ENCODE measurements at places on chromosomes 3 and 15.

- peak; percentile 79 for DNase-seq
Measured at GRCh38 chr3:14425581-14426304, 23.3 kb downstream of the SLC6A6 start.

- peak; percentile 83 for DNase-seq
Measured at GRCh38 chr15:66963710-66964109, 101.7 kb upstream of the SMAD3 start.

DNA sequence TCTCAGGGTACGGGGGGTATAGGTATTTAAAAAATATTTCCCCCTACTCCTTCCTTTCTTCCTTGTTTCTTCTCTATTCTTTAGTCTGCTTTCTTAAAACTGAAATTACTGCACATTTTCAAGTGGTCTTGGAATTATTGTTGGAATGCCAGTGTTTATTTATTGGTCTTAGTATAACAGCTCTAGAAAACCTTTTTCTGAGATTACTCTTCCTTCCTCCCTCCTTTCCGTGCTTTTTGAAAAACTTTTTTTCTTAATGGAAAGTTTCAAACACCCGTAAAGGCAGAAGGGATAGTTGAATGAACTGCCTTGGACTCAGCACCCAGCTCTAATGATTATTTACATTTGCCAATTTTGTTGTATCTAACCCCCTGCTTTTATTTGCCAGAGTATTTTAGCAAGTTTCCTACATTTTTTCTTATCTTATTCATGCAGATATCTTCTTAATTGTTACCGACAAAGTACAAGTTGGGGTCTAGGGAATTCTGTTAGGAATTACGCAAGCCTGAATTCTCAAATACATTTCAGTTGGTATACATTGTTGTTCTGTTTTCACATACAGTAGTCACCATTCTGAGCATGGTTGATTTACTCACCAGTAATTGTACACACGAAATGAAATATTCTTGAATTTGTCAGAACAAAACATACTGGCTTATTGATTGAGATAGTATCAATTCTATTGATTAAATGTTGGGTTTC is 36.2 kb downstream of the KAT2B start:
- DNase-seq = no peak

- DNase-seq = no peak
Measured at GRCh38 chr15:78921517-78921916, 23.3 kb downstream of the CTSH start.

- no peak for DNase-seq
Measured at GRCh38 chr15:42150219-42150970, 6.0 kb downstream of the PLA2G4F start.

GRCh38 chr15:59256482-59256881 is 49.8 kb downstream of the LDHAL6B start:
- no peak for DNase-seq

DNA sequence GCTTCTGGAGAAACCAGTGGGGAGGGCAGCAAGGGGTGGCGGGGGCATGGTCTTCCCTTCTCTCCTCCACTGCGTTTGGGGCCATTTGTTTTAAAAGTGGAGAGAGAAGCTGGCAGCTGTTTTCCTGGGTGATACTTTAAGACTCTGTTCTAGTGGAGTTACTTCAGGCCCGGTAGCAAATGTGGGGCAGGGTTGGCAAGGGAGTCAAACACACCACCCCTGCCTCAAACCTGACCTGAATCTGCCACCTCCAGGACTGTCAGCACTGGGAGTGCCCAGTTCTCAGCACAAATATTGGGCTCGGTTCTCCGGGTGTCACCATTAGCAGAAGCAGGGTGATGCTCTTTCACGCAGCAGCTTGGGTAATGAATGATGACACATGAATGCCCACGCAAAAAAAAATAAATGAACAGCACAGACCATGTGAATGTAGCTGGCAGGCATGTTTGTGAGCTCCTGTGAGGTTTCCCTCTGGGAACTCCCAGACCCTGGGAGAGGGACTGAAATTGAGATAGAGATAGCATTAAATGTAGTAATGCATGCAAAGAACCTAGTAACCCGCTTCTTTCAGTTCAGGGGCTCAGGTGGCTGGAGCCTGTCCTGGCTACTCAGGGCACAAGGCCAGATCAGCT is 424.0 kb downstream of the MCTP2 start:
- no peak for DNase-seq

GRCh38 chr3:65028024-65028423 is 340.2 kb upstream of the ADAMTS9 start:
- DNase-seq = no peak

- peak; percentile 63 for DNase-seq
Measured at GRCh38 chr3:190811775-190812480, 50.6 kb downstream of the GMNC start.

GRCh38 chr15:60563539-60564404 is 84.8 kb upstream of the ICE2 start:
- DNase-seq = no peak

- no peak for DNase-seq
Measured at GRCh38 chr3:178778589-178778988, 242.4 kb downstream of the KCNMB2 start.

GRCh38 chr15:70539912-70540530 is 223.3 kb downstream of the UACA start:
- no peak for DNase-seq

- DNase-seq = no peak
Measured at GRCh38 chr3:32705232-32705631, 20.2 kb downstream of the CNOT10 start.

DNA sequence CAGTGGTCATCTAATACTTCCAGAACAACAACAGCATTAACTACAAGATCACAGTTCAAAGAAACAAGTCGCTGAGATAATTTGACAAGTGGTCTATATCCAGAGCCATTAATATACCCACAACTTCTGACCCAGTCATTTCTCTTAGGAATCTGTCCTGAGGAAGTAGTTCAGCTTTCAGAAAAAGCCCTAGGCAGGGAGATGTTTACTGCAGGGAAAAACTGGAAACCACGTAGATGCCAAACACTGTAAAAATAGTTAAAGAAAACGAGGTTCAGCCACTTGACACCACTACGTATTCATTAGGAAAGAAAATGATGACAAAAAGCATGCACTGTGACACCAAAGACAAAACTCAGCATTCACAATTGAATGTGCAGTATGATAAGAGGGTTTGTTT is 22.3 kb upstream of the CDCP1 start:
- DNase-seq = no peak

- DNase-seq = no peak
Measured at GRCh38 chr3:65377637-65378036, 661.1 kb downstream of the MAGI1 start.

DNA sequence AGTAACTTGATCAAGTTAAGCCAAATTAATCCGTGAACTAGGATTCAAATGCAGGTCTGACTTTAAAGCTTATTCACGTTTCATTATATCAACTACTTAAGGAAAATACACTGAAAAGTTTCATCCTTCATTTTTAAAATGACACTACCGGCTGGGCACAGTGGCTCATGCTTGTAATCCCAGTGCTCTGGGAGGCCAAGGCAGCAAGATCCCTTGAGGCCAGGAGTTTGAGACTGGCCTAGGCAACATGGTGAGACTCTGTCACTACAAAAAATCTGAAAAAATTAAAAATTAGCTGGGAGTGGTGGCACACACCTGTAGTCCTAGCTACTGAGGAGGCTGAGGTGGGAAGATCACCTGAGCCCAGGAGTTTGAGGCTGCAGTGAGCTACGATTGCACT is 3.7 kb downstream of the RUBCN start:
- no peak for DNase-seq

GRCh38 chr15:51160484-51160883 is 65.8 kb upstream of the TNFAIP8L3 start:
- no peak for DNase-seq

DNA sequence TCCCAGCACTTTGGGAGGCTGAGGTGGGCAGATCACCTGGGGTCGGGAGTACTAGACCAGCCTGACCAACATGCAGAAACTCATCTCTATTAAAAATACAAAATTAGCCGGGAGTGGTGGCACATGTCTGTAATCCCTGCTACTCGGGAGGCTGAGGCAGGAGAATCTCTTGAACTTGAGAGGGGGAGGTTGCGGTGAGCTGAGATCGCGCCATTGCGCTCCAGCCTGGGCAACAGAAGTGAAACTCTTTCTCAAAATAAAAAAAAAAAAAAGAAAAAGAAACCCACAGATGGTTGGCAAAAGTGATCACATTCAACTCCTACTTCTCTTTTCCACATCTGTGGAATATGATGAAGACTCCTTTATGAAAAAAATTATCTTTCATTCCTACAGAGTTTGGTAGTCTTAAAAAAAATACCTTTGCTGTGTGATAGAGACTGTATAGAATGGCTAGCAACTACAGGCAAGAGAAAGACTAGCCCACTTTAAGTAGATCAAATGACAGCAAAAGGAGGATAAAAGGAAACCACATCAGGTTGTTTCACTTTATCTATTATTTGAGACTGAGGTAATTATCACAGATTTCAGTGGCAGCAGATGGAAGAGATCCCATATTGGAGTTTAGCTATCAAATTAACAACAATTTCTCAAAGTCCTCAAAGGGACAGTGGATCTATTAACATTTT is 172.9 kb upstream of the TSPAN3 start:
- no peak for DNase-seq

GRCh38 chr3:105572501-105572900 is 205.8 kb downstream of the ALCAM start:
- no peak for DNase-seq

DNA sequence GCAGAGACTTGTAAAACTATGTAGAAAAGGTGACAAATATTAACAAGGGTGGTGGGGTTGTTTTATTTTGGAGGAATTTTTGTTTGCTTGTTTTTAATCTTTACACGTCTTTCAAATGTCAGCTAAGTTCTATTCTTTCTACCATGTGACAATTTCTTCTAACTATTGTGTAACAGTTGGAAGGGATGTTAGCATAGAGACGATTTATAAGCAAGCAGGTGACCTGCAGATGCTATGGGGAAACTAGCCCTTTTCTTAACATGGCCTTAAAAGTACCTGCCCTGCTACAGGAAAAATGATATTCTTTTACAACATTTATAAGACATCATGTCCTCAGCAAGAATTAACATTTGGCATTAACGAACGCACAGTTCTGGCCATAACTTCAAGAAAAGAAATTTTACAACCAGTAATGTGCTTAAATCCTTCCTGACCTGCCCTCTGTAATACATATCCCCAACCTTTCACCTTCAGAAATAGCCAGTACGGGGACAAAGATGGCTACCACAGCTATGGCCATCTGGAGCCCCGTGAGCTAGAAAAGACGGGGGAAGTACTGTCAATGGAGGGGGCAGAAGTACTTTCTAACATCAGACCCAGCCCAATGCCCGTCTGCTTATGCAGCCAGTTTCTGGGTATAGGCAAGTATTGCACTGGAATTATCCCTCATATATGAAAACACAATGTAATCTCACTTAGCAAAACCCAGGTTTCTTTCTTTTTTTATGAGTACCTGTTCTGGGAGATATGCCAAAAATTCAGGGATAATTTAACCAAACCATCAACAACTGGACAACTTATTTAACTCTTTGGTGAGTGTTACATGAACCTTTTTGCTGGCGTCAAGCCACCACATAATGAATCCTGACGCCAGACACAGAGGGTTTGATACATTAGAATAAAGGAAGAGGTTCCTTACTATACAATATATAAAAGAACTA is 67.7 kb upstream of the NR2F2 start:
- DNase-seq = no peak

GRCh38 chr3:16452261-16452660 is 61.2 kb downstream of the RFTN1 start:
- DNase-seq = no peak

Data from inflammatory macrophage (primary cell).